IMR-90 (cell line): ENCODE measurements at places on chromosomes 2 and 18. TPM values are rescaled to one million over a fixed set of nuclear protein-coding genes. Genes with fewer than 3 reads are reported as not detected.
A peak's percentile ranks its signal among the peaks of the same experiment; 100 is the strongest.

The FBXO36 gene
- 2.2 TPM in 2 replicates for total RNA-seq

DNA sequence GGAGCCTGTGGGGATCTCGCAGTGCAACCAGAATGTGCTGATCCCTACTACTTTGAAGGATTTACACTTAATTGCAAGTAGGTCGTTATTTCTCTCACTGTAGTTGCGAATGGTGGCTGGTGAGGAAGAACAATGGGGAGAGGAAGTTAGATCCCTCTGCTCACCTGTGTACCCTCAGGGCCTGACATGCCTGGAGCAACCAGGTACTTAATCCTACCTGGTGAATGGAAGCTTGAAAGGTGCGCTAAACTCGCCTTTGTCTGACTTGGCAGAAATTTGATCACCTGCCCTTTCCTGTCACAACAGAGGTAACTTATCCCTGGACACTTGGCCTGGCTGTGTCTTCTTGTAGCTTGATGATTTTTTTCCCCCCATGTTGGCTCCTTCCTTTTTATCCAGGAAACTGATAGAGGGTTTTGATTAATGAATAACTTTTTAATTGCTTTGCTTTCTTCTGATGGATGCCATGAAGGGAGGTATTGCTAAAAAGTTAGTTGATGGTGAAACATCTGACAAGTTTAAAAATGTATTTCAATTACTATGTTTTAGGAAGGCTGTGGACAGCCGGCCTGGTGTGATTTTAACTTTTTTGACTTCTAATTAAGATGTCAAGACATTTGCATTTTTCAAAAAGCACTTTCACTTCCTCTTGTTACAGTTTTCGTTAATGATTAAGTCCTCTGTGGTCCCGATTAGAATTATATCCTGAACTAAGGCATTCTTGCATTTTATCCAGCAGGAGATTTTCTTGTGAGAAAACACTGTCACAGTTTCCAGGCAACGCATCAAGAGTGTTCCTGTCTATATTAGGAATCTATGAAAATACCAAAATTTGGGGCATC lies 9.2 kb downstream of the SGPP2 start:
- H3K4me3 ChIP-seq, result no peak overlapping the region
- H3K27ac ChIP-seq, result no peak overlapping the region
- H3K27me3 ChIP-seq, result 0 out of 2 replicates have a peak, but pooled peaks cover 1% of the 10 kb centered on the region
- H3K36me3 ChIP-seq, result no peaks in the 10 kb centered on the region

DNA sequence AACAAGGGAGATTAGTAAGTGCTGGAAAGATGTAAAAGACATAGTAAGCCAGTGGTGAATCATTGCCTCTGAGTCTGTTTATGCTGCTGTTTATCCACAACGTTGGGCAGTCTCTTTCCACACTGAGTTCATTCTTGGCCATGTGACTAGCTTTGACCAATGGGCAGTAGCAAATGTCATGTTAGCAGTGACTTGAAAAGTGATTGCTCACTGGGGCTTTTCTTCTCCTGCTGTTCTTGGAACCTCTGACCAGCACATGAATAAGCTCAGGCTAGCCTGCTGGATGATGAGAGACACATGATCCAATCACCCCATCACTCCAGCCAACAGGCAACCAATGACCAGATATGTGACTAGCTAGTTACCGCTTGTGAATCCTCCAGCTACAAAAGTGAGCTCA lies 360.4 kb downstream of the SLC4A3 start:
- no peaks in the 10 kb centered on the region for H3K27me3 ChIP-seq
- no peaks in the 10 kb centered on the region for H3K36me3 ChIP-seq
- H3K4me3 ChIP-seq, result no peak overlapping the region
- no peak overlapping the region for H3K27ac ChIP-seq
- peaks cover 4% of the 10 kb centered on the region; the same call in 1 of the 2 replicates for H3K4me1 ChIP-seq

- H3K4me1 ChIP-seq, result peaks cover 5% of the 10 kb centered on the region; the same call in 1 of the 2 replicates
- no peak for DNase-seq
- H3K36me3 ChIP-seq, result no peaks in the 10 kb centered on the region
- H3K27ac ChIP-seq, result no peak overlapping the region
These were observed 71.3 kb upstream of the PPM1B start for GRCh38 chr2:44097322-44097907.

DNA sequence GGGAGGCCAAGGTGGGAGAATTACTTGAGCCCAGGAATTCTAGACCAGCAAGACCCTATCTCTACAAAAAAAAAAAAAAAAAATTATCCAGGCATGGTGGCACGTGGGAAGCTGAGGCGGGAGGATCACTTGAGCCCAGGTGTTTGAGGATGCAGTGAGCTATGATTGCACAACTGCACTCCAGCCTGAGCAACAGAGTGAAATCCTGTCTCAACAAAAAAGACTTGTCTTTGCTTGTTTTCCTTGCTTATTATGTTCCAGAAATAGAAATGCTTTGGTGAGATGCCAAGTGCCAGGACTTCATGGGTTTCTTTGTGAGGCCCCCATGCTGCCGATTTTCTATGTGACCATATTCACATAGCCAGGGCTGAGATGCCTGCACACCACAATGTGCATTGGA lies 9.0 kb downstream of the DCDC2C start:
- H3K27me3 ChIP-seq, result 0 out of 2 replicates have a peak, but pooled peaks cover 2% of the 10 kb centered on the region
- DNase-seq, result no peak
- peaks cover 4% of the 10 kb centered on the region; the same call in 1 of the 2 replicates for H3K4me1 ChIP-seq
- H3K36me3 ChIP-seq, result no peaks in the 10 kb centered on the region
- peak overlapping the region; percentile 17; the same call in 1 of the 2 replicates for H3K27ac ChIP-seq

- DNase-seq, result no peak
- no peak overlapping the region for H3K27ac ChIP-seq
- H3K27me3 ChIP-seq, result no peaks in the 10 kb centered on the region
- H3K4me3 ChIP-seq, result no peak overlapping the region
These were observed 1919.9 kb upstream of the LRRTM1 start for GRCh38 chr2:82224301-82224940.

DNA sequence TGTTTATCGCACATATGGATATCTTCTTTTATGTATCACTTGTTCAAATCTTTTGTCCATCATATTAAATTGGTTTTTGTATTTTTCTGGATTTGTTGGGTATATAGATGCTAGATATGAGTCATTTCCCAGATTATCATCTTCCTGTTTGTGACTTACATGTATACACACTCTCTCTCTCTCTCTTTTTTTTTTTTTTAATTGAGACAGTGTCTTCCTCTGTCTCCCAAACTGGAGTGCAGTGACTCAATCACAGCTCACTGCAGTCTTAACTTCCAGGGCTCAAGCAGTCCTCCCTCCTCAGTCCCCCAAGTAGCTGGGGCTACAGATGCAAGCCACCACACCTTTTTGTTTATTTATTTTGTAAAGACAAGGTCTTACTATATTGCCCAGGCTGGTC lies 43.8 kb downstream of the XIRP2 start:
- no peak overlapping the region for H3K4me3 ChIP-seq
- peak; percentile 68 for DNase-seq
- no peaks in the 10 kb centered on the region for H3K4me1 ChIP-seq
- H3K27me3 ChIP-seq, result no peaks in the 10 kb centered on the region
- H3K27ac ChIP-seq, result no peak overlapping the region

- H3K4me1 ChIP-seq, result peaks cover 3% of the 10 kb centered on the region; the same call in 1 of the 2 replicates
- no peaks in the 10 kb centered on the region for H3K27me3 ChIP-seq
- H3K36me3 ChIP-seq, result no peaks in the 10 kb centered on the region
- DNase-seq, result peak; percentile 41
- H3K4me3 ChIP-seq, result no peak overlapping the region
These were observed 27.3 kb upstream of the C2orf66 start for GRCh38 chr2:196836440-196836839.

GRCh38 chr2:72819501-72819900 lies 6.3 kb downstream of the EXOC6B start:
- no peak overlapping the region for H3K27ac ChIP-seq
- H3K4me3 ChIP-seq, result no peak overlapping the region
- no peak for DNase-seq
- no peaks in the 10 kb centered on the region for H3K27me3 ChIP-seq

DNA sequence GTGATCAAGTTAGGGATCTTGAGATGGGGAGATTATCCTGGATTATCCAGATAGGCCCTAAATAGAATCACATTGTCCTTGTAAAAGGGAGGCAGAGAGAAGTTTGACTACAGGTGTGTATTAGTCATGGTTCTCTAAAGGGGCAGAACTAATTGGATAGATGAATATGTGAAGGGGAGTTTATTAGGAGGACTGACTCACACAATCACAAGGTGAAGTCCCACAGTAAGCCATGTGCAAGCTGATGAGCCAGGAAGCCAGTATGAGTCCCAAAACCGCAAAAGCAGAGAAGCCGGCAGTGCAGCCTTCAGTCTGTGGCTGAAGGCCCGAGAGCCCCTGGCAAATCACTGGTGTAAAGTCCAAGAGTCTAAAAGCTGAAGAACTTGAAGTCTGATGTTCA lies 275.8 kb downstream of the KCNS3 start:
- H3K27me3 ChIP-seq, result peaks cover 10% of the 10 kb centered on the region
- no peak overlapping the region for H3K27ac ChIP-seq
- H3K4me1 ChIP-seq, result no peaks in the 10 kb centered on the region
- no peak overlapping the region for H3K4me3 ChIP-seq
- DNase-seq, result no peak
- no peaks in the 10 kb centered on the region for H3K36me3 ChIP-seq

- H3K4me3 ChIP-seq, result no peak overlapping the region
- DNase-seq, result no peak
- H3K4me1 ChIP-seq, result peaks cover 10% of the 10 kb centered on the region
- peaks cover 8% of the 10 kb centered on the region for H3K27me3 ChIP-seq
- H3K27ac ChIP-seq, result no peak overlapping the region
- no peaks in the 10 kb centered on the region for H3K36me3 ChIP-seq
These were observed 11.8 kb downstream of the UCN start for GRCh38 chr2:27296481-27296880.

DNA sequence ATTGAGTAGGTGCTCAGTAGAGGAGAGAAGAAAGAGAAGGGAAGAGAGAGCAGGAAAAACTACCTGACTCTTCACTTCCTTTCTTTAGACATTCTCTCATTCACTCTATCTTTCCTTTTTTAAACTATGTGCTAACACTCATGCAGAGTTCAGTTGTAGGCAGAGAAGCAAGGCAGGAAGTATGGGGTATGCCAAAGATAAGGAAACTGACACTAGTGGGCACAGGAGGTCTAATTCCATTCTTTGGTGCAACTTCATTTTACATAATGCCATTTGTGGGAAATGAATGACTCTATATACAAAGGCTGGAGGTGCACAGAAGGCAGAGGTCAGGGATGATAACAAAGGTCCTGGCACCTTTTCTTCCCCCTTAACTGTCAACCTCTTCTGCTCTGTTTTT lies 35.1 kb upstream of the ACVR1 start:
- no peak overlapping the region for H3K4me3 ChIP-seq
- H3K36me3 ChIP-seq, result no peaks in the 10 kb centered on the region
- H3K4me1 ChIP-seq, result no peaks in the 10 kb centered on the region
- no peak overlapping the region for H3K27ac ChIP-seq
- DNase-seq, result no peak

DNA sequence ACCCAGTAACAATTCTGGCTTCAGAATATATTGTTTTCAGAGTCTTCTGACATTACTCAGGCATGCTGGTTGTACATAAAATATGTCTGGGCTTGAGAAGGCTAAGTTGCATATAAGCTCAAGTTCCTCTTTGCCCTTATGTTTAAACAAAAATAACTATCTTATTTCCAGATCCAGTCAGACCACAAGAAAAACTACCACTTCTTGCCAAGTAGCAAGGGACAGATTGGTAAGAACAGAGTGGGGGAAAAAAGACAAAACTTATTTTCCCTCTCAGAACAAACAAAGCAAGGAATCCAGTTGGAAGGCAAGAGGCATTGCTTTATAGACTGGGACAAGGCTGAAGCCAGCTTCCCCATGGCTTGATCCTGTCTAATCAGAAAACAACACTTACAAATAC lies 1036.7 kb upstream of the CELF4 start:
- no peak overlapping the region for H3K4me3 ChIP-seq
- H3K36me3 ChIP-seq, result no peaks in the 10 kb centered on the region
- H3K27ac ChIP-seq, result no peak overlapping the region
- no peak for DNase-seq
- no peaks in the 10 kb centered on the region for H3K27me3 ChIP-seq
- H3K4me1 ChIP-seq, result no peaks in the 10 kb centered on the region
